CD4-positive, alpha-beta T cell treated with Interferon gamma for 1 hour (primary cell): ENCODE measurements at places on chromosomes 2 and 18.

DNA sequence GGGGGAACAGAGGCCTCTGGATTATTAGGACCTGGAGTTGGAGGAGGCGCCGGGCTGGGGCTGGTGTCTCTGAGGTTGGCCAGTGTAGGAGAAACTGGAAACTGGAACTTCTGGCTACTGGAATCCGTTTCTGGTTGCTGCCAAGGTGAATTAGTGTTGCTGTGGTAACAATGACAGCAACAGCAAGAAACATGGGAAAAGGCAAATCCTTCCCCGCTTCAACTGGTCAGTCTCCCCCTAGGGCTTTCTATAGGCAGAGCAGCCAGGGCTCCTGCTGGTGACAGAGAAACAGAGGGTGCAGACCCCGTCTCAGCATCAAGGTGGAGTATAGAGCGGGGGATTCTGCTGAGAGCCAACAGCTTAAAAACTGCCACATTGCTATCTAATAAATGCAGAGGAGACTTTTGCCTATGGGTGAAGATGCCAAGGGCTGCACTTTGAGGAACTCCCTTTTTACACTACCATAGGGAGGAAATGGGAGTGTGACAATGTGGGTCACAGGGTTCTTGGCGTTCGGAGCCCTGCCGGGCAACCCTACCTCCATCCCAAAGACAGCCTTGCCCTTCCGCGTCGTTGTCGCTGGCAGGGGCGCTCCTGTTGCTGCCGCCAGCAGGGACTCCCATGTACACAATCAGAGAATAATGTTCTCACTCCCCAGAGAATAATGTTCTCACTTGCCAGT, 81.4 kb upstream of the CABLES1 start:
- no peak for DNase-seq

DNA sequence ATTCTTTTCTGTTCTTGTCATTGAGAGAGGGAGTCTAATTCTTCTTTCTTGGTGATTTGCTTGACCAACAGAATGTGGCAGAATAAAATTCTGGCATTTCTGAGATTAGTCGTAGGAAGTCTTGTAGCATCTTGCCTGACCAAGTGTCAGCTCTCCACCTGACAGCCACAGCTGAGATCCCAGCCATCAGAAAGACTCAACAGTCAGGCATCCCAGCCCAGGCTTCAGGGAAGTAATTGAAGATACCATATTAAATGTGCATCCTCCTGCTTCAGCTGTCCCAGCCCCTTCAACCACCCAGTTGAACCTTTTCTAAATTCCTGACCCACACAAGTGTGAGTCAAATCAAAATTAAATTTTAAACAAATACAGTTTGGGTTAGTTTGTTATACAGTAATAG, 208.3 kb downstream of the PIK3C3 start:
- DNase-seq: no peak

DNA sequence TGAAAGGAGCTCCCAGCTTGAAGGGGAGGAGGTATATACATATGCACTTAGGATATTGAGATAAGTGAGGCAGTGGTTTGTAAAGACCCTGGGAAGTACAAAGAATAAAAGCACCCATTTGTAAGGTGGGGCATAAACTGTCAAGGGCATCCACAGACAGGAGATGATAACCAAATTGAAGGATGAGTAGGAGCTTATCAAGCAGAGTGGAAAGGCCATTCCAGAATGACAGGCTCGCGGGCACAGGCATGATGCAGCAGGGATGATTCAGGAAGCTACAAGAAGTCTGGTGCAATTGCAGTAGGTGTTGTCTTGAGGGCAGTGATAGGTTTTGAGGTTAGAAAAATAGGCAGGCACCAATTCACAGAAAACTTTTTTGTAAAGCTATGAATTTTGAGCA, 504.8 kb downstream of the PIK3C3 start:
- DNase-seq: no peak

DNA sequence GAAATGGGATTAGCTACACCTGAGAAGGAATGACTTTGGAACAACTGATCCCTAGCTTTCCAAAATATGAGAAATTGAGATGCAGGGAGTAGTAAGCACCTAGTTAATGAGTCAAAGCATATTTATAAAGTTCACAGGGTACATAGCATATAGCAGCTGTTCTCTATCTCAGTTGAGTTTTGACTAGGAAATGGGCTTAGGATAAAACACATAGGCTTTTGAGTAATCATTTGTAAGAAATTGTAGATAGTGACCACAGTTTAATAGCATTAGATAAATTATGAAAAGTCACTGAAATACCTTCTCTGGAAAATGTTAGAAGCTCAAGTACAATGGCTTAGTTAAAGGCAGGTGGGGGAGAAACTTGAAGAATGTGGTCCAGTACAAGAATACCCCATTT, 444.7 kb upstream of the TNP1 start:
- no peak for DNase-seq

DNA sequence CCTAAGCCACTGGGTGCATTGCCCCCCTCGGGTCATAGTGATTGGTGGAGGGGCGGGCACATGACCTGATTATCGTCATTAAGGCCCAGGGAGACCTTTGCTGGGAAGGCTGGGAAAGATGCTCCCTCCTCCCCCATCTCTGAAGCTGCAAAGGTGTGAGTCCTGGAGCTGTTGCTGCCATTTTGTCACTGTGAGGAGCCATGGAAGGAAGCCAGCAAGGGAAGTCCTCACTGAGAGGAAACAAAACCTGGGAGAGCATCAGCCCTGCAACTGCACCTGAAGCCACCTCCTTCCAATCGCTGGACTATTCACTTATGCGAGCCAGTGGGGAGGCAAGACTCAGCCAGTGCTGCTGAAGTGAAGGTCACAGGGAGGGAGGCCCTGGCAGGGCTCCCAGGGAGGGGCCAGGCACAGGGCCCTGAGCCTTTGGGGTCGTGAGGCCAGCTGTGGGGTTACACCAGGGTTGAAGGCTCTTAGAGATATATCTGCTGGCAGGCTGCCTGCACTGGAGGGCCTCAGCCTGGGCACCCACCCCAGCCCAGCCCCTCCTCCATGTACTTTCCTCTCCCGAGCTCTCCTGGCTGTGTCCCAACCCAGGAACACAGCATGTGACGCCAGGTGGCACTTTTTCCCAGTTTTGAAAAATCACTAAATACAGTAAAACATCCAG, 10.7 kb upstream of the FAHD2A start:
- DNase-seq: no peak

GRCh38 chr2:147451902-147452515, 392.8 kb upstream of the ACVR2A start:
- DNase-seq: no peak

DNA sequence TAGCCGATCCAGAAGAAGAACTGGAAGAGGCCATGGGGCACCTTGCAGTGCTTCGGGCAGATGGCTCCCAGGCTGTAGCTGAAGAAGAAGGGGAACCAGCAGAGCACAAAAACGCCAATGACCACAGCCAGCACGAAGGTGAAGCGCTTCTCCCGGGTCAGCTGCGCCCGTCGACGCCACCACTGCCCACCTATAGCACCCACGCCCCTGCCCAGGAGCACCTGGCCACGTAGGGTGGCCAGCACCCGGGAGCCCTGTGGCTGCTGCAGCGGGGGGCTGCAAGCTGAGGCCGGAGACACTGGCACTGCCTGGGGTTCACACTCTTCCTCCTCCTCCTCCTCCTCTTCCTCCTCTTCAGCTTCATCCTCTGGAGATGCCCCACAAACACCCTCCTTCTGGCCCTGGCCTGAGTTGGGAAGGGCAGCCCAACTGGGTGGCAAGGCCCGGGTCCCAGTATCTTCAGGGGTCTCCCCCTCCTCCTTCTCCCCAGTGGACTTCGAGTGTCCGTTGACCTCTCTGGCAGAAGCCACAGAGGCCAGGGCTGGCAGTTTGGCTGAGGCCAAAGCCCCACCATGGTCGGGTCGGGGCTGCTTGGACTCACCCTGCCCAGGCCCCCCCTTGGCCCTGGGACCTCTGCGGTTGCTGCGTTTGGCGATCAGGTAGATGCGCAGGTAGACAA, 1.3 kb downstream of the ADRA2B start:
- no peak for DNase-seq

- no peak for DNase-seq
Observed at GRCh38 chr2:71417300-71418202, 35.8 kb upstream of the DYSF start.

- peak; percentile 2 for DNase-seq
Observed at GRCh38 chr2:179268277-179268925, 3.8 kb upstream of the SESTD1 start.

DNA sequence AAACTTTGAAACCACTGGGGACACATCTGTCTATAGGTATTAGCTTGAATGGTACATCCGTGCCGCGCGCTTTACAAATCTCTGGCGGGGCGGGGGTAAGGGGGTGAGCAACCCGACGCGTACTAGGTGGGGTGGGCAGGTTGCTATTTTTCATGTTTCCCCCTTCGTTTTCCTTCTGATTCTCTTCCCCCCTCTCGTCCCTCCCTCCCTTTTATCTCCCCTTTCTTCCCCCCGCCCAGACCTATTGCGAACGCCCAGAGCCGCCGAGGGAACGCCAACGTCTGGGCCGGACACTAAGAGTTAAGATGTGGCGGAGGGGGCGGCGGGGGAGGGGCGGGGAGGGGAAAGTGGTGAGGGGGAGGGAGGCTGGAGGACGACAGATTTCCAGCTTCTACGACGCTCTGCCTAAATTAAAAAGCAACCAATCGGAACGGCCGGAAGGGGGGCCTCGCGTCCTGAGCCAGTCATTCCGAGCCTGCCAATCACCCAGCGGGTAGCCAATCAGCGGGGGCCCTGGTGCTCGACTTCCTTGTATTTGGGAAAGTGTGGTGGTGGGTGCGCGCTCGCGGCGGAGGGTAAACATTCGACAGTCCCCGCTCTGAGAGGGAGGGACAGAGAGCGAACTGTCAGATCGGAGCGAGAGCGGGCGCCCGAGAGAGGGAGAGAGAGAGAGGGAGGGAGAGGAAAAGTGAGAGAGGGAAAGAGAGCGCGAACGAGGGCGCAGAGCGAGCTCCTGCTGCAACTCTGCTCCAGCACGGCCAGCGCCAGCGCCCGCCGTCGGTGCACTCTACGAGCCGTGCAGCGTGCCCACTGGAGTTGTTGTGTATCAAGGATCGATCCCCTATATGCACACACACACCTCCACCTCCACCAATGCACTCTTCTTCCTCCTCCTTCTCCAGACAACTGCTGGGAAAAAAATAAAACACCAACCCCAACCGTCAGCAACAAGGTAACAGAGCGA, at the start of gene POU3F3:
POU3F3 (plus strand) TSS at position 582 of the 964 bp plus-strand sequence. CDS start 1,396 bp downstream, outside the sequence.
- peak; percentile 57 for DNase-seq

- DNase-seq: no peak
Observed at GRCh38 chr2:145021962-145022665, 502.2 kb upstream of the ZEB2 start.

DNA sequence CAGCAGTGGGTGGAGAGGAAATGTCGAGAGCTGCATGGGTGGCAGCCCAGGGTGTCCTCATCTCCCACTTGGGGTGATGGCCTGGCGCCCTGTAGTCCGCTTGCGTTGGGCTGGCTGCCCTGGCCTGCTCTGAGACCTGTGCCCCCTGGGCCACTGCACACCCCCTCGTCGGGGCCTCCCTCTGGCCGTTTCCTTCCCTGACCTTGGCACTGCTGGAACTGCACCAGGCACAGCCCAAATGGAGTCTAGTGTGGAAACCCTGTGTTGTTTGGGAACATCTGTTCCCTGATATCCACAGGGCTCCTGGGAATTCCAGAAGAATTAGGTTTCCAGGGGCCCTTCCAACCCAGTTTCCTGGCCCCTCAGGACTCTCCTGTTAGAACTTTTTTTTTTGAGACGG, 13.9 kb downstream of the EFHD1 start:
- no peak for DNase-seq

DNA sequence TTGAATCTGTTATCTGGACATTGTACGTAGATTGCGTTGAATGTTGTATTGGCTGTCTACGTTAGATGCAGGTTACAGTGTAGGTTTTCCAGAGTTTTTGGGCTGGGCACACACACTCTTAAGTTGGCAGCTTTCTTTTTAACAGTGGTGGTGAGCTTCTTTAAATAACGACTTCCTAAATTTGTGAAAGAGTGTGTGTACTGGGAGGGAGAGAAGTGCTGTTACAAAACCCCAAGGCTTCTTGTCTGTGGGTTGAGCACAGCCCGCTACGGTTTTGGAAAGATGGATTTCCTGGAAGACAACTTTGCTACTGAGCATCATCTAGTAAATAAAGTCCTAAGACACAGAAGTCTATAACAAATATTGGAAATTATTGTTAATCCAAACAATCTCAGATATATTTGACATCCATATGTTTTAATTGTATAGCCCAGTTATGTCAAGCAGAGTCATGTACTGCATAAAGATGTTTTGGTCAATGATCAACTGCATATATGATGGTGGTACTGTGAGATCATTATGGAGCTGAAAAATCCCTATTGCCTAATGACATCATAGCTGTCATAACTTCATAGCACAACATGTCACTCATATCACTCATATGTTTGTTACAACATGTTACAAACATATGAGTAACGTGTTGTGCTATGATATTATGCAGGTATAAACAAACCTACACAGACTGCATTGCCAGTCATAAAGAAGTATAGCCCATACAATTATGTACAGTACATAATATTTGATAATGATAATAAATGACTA, 7.9 kb upstream of the THUMPD2 start:
- DNase-seq: no peak
